NCI-H2081 treated with DMSO at 0.1 percent for 48 hours (cell line): ENCODE measurements at places on chromosomes 13 and 19.

DNA sequence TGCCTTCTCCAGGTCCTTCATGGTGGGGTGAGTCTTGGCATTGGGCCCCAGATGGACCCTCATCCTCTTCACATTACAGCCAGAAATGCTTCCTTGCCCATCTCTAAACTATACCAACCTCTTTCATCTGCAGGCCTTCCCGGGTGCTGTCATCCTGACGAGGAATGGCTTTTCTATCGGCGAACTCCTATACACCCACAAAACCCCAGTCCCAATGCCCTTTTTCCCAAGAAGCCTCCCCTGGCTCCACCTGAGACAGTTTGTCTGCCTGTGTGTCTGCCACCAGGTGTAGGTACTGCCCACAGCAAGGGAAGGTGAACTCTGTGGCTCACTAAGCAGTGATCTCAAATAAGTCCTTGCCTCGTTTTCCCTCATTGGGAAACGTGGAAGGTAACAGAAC is 55.3 kb downstream of the PTPRS start:
- DNase-seq = no peak

DNA sequence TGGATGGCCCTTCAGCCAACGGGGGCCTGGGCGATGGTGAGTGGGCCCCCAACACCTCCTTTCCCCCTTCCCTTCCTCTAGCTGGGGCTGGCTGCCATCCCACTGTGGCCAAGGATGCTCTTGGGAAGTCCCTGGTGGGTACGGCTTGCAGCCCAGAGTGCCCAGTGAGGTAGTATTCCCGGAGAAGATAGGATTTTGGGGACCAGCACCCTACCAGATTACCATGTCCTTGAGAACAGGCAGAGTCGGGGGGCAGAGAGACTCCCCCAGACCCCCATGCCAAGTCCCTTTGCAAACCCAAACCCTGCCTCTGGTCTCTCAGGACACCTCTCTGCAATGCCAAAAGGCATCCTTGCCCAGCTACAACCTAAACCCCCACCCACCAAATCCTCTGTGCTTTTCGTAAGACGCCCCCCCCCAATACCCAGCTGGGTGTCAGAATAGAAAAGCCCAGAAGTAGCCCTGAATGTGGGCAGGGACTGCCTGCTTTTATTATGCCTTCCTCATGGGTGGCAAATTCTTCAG is 1.7 kb downstream of the HIF3A start:
- no peak for DNase-seq

DNA sequence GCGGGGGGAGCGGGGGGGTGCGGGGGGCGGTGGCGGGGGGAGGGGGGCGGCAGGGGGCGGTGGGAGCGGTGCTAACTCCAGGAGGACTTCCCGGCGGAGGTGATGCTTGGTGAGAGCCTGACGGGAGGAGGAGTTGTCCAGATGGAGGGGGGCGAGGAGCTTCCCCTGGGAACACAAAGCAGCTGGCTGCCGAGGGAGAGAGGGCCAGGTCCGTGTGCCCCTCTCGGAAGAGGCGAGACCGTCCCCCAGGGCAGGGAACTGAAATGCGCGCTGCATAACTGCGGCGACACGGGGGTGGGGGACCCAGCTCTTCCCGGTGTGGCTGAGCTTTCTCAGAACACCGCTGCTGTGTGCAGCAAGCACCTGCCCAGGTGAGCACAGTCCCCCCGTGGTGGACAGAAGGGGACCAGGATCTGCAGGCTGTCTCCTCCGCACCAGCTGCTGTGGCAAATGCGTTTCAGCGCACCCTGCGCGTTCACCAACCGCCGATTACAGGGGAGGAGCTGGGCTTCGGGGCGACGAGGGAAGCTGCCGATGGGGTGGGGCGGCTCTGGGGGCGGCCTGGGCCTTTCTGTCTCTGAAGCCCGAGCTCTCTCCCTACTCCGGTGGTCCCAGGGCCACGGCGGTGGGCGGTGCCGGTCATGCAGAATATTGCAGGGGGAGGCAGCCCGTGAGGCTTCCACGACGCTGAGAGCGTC is 54.7 kb upstream of the F7 start:
- no peak for DNase-seq

DNA sequence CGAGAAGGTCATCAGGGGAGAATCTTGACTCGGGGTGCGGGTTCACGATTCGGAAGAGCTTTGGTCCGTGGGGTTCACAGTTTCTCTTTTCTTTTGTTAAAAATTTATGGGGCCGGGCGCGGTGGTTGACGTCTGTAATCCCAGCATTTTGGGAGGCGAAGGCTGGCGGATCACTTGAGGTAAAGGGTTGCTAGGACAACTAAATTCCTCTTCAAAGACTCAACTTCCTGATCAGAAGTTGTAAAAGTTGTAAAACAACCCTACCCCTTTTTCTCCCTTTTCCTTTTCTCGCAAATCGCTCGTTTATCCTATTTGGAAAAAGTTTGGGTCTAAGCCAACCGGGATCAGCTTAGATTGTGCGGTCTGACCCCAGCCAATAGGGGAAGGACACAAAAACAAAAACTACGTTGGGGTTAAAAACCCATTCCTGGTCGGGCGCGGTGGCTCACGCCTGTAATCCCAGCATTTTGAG is 673 bp downstream of the ZNF486 start:
- DNase-seq = no peak

DNA sequence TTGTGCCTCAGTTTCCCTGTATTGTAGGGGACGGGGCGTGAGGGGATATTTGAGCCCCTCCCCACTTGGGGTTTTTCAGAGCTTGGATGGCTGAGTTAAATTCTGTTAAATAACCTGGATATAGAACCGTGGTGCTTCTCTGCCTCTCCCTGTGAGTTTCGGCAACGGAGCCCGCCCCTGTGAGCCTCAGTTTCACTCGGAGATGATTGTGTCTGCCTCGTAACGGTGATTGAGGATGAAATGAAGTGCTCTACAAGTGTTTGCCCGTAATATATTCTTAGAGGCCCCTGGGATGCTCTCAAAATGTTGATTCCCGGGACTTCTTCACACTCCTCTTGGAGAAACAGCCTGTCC is 509 bp downstream of the KXD1 start:
- DNase-seq = no peak

DNA sequence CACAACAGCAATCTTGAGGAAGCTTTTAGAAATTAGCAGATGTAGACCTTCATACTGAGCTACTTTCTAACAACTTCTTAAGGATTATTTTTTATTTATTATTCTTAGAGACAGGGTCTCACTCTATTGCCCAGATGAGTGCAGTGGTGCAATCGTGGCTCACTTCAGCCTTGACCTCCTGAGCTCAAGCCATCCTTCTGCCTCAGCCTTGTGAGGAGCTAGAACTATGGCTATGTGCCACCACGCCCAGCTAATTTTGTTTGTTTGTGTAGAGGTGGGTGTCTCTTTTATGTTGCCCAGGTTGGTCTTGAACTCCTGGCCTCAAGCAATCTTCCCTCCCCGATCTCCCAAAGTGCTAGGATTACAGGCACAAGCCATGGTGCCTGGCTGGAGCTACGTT is 200.6 kb downstream of the TSHZ3 start:
- no peak for DNase-seq

DNA sequence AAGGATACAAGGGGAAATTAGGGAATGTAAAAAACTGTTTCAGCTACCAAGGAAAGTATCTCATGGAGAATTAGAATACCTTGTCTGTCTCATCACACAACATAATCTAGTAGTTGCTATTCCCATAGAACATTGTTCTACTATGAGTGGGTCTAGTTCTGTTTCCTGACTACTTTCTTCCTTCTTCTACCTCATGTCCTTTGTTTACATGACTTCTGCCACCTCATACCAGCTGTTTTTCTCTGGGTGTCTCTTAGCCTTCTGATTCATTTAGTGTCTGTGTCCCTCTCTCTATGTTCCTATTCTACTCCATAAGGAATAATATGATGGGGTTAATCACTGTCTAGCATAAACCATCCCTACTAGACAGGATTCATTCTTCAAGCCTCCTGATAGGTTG is 887.3 kb downstream of the DIAPH3 start:
- DNase-seq = no peak

- DNase-seq = no peak
Observed at GRCh38 chr19:1366296-1366695, 17.4 kb upstream of the NDUFS7 start.

DNA sequence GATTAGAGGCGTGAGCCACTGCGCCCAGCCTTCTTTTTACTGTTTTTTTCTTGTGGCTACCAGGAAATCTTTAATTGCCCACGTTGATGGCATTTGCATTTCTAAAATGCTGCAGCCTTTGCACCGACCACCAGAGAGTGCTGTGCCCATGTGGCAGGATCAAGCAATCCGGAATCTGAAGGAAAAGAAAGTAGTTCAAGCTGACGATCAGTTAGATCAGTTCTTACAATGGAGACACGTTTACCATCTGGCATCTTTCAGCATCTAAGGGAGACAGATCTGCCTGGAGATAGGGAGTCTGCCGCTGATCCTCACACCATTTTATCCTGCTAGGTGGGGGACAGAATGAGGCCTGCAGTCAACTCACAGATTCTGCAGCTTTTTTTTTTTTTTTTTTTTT is 19.9 kb downstream of the TINCR start:
- no peak for DNase-seq

GRCh38 chr13:31199849-31200636 is at the start of gene B3GLCT:
TSS of gene B3GLCT (plus strand) at chr13:31199975. CDS start at chr13:31200085, 110 bp downstream.
- DNase-seq = peak; percentile 10

DNA sequence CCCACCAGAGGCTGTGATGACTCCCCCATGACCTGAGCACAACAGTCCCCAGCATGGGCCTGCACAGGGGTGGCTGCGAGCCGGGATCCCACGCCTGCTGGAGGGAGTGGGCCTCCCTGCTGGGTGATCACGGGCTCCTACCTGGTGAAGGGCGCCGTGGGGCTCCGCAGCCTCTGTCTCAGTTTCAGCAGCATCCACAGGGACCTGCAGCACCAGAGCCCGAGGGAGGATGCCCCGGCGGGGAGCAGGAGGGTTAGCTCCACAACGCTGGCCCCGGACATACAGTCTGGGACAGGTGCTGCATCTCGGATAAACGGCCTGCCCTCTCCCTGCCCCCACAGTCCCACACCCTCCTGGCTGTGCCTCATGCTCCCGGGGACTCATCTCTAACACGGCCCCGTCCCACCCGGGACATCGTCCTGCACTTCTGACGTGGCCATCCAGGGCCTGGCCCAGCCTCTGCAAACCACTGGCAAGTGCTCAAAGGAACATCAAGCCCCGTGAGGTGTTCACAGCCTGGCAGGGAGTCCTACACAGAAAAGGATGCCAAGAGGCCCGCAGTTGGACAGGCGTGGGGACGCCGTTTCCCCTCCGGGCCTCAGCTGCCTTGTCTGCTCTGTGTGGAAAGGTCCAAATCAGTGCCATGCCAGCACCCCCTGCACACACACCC is 10.5 kb downstream of the PEX11G start:
- DNase-seq = no peak

DNA sequence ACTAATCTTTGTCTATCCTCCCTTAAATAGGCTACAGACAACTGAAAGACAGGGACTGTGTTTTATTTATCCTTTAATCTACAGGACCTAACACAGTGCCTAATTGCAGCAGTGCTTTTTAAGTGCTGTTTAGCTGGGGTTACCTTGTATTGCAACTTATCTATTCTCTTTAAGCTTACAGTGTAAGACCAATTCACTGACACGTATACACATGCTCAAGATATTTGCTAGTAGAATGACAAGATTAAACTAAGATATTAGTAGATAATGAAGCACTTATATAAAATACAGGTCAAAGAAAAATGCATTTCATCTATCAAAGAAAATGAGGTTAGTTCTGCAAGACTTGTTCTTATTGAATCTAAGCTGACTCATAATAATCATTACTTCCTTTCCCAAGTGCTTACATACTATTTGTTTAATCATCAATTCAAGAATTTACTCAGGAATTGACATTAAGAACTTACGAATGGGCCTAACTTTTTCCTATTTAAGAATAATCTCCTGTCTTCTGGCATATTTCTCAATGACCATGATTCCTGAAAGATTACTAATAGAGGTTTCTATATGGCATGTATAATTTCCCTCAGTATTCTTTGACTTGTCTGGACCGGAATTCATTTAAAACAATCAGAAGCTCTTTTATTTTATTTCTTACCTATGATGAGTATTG is 75.8 kb upstream of the MAB21L1 start:
- no peak for DNase-seq

GRCh38 chr13:60662595-60662994 is 265.6 kb downstream of the TDRD3 start:
- DNase-seq = no peak

GRCh38 chr13:41561170-41561569 is 103.8 kb downstream of the RGCC start:
- no peak for DNase-seq

- DNase-seq = no peak
Observed at GRCh38 chr13:23889615-23890607, 711 bp upstream of the MIPEP start.

GRCh38 chr13:48194379-48194754 is 38.6 kb upstream of the ITM2B start:
- no peak for DNase-seq

DNA sequence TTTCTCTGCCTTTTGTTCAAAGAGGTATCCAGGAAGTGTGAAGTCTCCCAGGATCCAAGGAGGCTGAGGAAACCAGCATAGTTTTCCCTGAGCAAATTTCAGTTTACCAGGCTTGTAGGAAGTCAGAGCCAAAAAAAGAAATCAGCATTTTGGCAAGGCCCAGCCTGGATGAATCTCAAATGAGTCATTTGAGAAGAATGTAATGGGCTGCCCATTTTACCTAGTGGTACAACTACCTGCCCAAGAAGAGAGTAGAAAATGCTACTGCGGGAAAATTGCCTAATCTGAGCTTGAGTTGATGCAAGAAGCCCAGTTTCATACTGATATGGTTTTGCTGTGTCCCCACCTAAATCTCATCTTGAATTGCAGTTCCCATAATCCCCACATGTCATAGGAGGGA is 284.1 kb upstream of the ZNF507 start:
- no peak for DNase-seq

GRCh38 chr19:46205183-46205984 is 24.2 kb upstream of the IGFL1 start:
- DNase-seq = no peak

DNA sequence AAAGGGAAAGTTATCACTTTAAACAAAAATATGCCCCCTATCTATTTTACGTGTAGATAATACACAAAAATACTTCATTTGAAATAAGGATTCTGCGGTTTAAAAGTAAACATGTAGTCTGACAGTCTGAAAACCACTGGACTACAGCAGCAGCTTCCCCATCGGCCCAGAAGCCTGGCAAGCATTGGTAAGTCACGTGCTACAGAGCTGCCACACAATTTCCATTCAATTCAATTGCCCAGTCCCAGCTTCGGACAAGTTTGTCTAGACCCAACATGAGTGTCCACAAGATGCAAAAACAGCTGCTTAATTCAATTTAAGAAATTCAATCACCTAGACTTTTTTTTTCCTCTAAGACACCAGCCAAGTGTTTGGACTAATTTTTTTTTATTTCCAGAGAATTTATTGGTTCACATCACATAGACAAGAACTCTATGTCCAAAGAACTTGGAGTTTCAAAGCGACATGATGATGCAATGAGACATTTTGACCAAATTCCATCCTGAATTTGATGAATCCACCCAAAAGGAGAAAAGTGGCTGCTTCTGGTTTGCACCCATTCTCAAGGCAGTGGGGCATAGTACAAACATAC is 458.9 kb downstream of the COG6 start:
- DNase-seq = no peak

- no peak for DNase-seq
Observed at GRCh38 chr19:57068921-57069697, 50.7 kb upstream of the USP29 start.

- no peak for DNase-seq
Observed at GRCh38 chr13:20402881-20403280, 122.8 kb downstream of the CRYL1 start.

GRCh38 chr19:15422296-15423075 is 3.7 kb upstream of the AKAP8L start:
- no peak for DNase-seq
